GM23248 (cell line): ENCODE measurements at places on chromosomes 11 and 22.

DNA sequence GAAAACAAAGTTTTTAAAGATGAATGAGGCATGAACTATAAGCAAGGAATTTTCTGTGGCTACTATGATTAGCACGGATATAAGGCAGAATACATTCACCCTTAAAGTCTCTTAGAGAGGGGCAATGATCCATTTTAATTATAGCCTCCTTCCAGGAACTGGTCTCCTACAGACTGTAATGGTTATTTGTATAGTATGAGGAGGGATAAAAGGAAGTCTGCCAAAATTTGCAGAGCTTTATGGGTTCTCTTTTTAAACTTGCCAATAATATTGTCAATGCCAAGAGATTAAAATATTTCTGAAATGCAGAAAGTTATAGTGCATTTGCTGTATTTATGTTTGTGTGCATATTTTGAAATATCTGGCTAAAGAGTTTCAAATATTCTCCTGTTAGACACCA, 271.4 kb upstream of the LUZP2 start:
- DNase-seq, result no peak

- DNase-seq, result peak; percentile 25
These were observed 405.3 kb upstream of the CCDC90B start for GRCh38 chr11:83691451-83691950.

GRCh38 chr11:12192794-12193514, 82.6 kb downstream of the MICAL2 start:
- DNase-seq, result no peak

DNA sequence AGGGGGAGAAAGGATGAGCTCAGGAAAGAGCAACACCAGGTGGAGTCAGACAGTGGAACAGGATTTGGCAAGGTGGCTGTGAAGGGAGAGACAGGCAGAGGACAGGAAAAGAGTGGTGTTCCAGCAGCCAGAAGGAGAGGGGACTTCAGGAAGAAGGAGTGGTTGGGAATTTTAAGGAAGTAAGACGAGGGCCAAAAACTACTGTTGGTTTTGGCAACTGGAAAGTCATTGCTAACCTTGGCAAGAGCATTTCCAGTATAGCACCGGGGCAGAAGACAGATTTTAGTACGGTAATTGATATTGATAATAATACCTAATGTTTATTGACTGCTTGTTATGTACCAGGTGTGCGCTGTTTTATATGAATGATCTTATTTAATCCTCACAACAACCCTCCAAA, 15.4 kb upstream of the DDX6 start:
- DNase-seq, result no peak

- DNase-seq, result no peak
These were observed 79.0 kb upstream of the SNX19 start for GRCh38 chr11:130995266-130995665.

GRCh38 chr11:85385547-85385946, 241.6 kb downstream of the DLG2 start:
- DNase-seq, result no peak

GRCh38 chr11:23991165-23991539, 505.7 kb upstream of the LUZP2 start:
- peak; percentile 36 for DNase-seq

DNA sequence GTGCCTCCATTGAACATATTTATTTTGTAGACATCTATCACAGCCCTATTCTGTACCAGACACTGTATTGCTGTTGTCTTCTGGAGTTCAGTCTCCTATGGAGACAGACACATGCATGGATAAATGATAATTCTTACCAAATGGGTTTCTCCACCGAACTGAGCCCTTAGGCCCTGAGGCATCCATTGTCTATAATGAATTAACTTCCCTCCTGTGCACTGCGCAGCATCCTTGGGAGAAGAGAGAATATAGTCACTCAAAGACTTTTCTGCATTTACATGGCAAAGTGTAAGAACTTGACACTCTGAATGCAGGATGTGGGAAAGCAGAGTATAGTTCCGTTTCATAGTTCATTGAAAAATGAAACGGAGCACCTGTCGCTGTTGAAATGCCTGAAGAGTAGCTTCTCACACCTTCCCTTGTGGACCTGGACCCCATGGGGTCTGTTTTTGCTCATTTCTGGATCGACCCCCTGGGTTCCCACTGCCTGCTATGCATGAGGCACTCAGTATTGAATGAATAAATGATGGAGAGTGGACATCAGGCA, 6.2 kb downstream of the ZNRF3 start:
- no peak for DNase-seq

DNA sequence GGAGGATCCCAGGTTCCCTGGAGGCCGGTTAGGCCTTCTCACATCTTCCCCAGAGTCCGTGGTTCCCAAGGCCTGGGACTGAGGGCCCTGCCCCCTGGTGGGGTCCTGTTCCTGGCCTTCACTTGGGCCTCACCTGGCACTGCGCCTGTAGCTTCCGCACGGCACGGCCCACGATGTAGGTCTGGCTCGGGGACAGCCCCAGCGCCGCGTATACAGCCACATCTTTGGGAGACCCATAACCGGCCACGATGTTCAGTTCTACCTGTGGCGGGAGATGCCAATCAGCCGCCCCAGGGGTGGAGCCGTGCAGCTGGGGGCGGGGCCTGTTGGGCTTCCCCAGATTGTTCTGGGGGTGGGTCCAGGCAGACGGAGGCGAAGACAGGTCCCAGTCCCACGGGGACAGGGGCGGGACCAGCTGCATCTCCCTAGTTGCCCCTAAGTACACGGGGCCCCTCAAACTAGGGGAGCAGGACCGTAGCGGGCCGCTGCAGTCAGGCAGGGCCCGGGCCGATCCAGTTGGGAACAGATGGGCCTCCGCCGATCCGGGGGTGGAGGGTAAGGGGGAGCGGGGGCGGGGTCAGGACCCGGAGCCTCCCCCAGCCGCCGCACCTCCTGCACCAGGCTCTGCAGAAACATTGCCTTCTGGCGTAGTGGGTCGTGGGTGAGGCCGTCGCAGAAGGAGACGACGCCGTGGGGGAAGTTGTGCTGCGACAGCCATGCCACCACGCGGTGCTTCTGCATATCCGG, 10.1 kb downstream of the AIP start:
- DNase-seq, result no peak

DNA sequence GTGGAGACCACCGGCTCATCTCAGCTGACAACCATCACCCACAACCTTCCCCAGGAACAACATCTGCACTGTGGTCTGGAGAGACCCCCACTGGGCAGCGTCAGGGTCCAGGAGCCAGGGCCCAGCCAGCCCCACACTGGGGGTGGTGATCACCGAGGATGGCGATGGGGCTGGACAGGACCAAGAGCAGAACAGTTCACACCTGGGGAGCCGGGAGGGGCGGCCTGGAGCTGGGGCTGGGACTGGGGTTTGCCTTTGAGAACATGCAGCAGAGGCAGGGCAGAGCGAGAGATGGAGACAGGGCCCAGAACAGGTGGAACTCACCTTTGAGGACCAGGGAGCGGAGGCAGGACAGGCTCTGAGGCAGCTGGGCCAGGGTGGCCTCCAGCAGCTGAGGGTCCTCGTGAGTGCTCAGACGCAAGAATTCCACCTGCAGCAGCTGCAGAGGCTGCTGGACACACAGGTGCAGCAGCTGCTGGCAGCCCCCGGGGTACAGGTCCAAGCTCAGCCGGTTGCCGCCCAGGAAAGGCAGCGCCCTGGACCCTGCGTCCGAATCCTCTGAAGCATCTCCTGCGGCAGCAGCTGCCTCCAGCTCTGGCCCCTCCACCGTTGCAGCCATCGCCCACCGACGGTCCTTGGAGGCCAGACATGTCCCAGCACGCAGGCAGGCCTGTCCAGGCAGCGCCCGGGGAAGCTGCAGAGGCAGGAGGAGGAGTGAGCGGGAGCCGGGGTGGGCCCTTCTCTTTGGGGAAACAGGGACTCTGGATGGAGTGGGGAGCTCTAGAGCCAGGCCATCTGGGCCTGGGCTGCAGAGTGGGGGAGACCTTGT, 1.0 kb downstream of the PIDD1 start:
- no peak for DNase-seq

DNA sequence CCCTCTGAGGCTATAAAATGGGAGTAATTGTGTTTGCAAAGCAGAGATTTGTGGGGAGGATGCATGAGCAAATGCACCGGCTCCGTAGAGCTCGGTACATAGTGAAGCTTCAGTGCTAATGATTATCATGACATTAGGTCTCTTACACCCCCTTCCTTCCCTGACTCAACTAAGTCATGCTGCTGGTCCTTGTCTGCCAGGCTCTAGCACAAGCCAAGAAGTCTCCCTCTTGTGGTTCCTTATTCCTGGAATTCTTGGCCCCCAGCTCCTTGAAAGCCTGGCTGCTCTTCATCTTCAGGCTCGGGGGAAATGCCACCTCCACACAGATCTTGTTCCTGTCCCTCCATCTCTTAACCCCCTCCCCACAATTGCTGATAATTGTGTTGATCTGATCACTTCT, 45.7 kb upstream of the SYT13 start:
- peak; percentile 21 for DNase-seq
